ENCODE measurements at places on chromosomes 1 and 21. TPM values are rescaled to one million over a fixed set of nuclear protein-coding genes. Genes with fewer than 3 reads are reported as not detected.

The CYYR1 gene
- polyA plus RNA-seq = not detected

The C8B gene
- polyA plus RNA-seq = not detected

The GJA5 gene
- polyA plus RNA-seq = not detected

- peak overlapping the region; percentile 73 for H3K27ac ChIP-seq
- H3K4me1 ChIP-seq = peaks cover 27% of the 10 kb centered on the region
- DNase-seq = no peak
- H3K36me3 ChIP-seq = no peaks in the 10 kb centered on the region
- H3K4me3 ChIP-seq = no peak overlapping the region
Observed at GRCh38 chr1:172540635-172541034, 7.7 kb downstream of the SUCO start.
